Hypothalamus (tissue), 51 donors: ENCODE measurements at places on chromosomes 1 and 21.
A peak's percentile ranks its signal among the peaks of the same experiment; 100 is the strongest.

DNA sequence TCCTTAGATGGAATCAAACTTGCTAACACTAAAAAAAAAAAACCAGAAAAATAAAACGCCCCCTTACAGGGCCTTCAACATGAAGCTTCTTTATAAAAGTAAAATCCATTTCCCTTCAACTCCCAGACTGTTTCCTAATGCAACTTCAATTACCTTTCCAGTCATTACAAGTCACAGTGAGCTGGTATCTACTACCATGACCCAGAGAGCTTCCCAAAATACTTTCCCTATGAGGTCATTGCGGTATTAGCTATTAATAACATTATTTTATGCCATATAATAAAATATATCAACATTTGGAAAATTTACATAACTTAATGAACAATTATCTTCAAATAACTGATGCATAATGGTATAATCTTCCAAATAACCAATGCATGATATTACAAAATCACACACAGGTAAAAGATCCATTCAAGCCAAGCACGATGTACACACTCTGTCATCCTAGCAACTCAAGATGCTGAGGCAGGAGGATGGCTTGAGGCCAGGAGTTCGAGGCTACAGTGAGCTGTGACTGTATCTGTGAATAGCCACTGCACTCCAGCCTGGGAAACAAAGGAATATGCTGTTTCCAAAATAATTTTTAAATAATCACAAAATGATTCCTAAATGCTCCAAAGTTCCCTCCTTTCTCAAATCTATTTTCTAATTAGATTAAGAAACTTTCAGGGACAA lies 24.1 kb downstream of the EIF4G3 start:
- DNase-seq: no peak

DNA sequence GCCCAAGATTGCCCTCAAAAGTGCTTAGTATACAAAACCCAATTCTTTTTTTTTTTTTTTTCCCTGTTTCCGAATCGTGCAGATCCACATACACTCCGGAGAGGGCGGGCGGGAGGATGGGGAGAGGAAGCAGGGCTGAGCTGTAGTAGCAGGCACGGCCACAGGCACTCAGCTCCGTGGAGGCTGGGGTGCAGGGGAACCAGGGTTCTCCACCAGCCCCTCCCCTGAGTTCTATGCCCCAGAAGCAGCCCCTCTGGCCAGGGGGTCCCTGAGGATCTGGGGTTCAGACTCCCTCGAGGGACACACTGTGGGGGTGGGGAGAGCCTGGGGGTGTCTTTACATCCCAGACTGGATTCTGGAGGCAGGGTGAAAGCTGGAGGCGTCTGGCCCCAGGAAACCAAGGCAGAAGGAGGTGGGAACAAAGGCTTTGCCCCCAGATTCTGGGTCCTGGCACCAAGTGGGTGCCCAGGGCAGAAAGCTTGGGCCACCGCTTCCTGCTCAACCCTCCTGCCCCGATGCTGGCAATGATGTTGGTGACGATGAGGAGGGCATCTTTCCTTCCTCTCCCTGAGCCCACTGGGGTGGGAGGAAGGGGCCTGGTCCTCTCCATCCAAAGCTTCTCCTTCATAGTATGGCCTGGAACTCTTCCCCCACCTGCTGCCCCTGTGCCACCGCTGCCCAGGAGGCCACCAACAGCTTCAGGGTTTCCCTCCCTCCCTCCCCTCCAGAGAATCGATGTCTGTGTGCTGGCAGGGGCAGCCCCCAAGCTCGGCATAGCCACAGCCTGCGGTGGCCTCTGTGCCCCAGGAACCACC lies 106.4 kb upstream of the TARDBP start:
- DNase-seq: no peak

DNA sequence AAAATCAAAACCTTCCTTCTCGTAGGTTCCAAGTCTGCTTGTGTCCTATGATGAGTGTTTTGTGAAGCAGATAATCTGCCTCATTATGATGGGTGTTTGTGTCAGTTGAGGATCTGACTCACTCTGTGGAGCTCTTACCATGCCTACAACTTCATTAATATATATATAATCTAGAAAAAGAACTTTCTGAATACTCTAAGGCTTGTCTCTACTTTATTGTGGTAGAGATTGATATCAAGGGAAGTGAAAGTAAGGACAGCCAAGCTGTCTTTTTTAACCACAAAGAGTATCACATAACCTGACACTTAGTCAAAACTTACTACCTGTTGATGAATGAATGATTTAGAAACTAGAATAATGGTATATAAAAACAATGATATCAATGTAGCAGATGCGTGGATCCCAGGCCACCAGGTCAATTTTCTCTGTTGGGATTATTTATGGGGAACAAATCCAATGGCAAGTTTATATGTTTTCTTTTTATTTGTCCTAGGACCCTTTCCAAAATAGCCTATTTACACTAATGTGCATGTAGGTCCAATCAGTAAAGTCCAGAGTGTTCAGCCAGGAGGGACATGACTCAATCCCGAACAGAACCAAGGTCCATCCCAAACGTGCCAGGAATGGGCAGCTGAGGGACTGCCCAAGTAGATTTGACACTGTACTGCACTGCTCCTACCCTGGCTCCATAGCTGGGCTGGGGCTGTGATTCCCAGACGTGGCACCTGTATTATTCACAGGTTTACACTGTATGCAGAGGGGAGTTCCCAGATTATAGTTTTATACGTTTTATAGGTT lies 182.3 kb upstream of the GREM2 start:
- DNase-seq: no peak

DNA sequence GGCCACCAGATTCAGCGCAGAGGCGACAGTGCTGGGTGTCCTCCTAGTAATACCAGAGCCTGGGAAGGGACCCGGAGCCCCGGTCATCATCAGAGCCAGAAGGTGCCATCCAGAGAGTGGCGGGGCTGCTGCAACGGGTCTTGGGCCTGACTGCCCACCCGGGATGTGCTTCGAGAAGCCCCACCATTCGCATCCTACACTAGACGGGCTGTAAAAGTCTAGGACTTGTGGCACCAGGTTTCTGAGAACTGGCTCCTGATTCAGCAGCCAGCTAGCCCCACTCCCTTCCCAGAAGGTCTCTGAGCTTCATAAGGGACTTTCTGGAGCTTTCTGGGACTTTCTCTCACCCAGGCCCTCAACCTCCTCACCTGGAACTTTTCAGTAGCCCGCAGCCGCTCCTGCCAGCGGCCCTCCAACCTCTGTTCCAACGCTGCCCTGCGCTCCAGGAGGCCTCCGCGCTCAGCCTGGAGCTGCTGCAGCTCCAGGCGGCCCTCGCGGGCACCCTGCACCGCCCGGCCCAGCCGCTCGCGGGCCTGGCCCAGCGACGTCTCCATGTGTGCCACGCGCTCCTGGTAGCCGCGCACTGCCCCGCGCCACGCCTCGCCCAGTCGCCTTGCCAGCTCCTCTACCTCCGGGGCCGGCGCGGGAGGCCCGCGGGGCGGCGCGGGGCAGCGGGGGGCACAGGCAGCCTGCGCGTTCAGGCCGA lies 940 bp downstream of the NES start:
- DNase-seq: no peak

GRCh38 chr21:24375201-24375600 lies 1232.1 kb downstream of the MRPL39 start:
- DNase-seq: no peak

- peak; percentile 32 for DNase-seq
Measured at GRCh38 chr21:24045775-24046215, 1561.5 kb downstream of the MRPL39 start.

- DNase-seq: no peak
Measured at GRCh38 chr21:40452548-40452947, 394.4 kb downstream of the DSCAM start.

GRCh38 chr1:234969011-234969441 lies 159.6 kb downstream of the TOMM20 start:
- no peak for DNase-seq

DNA sequence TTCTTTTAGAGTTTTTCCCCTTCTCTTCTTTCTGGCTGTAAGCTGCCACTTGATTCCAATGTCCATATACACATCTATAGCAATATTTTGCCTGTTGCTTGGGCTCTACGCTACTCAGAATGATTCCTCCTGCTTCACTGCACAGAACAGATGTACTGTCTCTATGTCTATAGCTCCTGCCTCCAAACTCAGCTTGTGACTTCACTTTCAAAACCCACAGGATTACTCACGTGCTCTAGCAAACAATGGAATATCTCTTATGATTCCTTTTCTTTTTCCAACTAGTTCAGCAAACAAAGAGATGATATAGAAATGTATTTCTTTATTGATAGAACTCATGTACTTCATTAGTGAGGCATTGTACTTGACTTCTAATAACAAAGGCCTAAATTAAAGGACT lies 80.5 kb upstream of the SOX13 start:
- DNase-seq: no peak

- DNase-seq: no peak
Measured at GRCh38 chr1:20691872-20692271, 25.9 kb downstream of the KIF17 start.

DNA sequence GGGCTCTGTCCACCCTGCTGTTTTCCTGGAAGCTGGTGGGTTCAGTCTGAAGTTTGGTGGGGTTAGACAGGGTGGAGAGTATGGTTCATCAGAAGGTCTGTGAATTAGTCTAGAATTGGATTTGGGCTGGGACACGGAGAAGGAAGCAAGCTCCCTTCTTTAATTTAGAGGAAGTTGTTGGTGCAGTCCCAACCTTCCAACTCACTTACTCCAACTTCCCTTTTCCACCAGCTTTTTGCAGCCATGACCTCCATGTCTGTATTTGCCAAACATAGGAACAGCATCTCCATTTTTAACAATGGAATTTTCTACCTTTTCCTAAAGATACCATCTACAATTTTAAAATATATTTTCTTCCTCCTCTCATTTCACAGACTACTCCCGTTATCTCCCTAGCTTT lies 28.5 kb upstream of the PRELP start:
- DNase-seq: no peak

DNA sequence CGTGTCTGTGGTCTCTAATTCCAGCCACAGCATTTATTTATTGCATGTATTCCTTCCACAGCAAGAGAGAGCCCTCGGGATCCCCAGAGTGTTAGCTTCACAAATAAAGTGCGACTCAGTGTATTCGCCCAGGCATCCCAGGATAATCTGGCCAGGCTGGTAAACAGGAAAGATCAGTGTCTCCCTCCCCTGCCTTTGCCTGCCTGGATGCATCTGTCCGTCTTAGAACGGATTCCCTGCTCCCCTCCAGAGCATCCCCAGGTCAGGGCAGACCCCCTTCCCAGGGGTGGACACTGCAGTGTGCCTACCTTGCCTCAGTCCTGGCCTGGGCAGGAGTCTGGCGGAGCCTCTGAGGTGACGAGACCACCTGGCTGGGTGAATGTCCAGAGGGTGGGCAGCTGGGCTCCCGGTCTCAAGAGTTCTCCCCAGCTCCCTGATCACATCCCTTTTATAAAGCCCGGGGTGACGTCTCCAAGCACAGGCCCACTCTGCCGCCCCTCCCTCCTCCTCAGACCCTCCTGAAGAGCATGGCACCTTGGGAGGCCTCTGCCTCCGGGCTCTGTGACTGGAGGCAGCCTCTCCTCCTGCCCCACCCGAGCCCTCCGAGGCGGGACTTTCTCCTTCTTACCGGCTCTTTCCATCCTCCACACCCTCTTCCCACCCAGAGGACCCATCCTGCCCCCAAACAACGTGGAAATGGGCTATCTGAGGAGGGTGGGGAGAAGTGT lies at the start of gene KISS1:
Gene KISS1 (minus strand): TSS at position 424 of the 728 bp plus-strand sequence. CDS start 3,615 bp downstream, outside the sequence.
- DNase-seq: no peak

DNA sequence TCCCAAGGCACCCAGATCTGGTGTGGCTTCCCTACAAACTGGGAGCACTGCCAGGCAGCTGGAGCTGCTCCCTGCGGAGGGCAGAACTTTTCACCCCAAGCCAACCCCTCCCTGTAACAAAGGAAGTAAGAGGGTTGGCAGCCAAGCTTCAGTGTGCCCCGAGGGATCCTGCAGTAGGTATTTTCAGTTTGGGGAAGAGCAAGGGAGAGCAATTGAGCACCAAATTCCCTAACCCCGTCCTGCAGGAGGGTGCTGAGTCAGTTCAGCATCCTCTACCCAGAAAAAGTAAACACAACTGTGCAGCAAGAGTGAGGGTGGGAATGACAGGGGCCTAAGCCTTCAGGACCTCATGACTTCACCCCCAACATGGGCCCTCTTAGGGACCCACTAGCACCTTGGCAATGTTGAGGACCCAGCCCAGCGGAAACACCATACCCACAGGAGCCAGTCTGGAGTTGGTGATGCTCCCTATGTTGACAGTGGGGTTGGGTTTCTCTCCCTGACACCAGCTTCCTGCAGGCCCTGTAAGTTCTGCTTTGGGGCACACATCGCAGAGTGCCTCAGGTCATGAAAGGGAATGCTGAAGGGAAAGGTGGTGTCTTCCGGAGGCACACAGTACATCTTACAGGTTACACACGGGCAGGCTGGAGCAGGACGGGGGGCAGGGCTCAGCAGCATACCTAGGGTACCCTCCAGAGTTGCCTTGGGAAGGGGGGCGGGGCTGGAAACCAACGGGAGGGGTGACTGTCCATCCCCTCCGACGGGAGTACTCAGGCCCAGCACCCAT lies 14.8 kb downstream of the SH3BP5L start:
- DNase-seq: no peak

DNA sequence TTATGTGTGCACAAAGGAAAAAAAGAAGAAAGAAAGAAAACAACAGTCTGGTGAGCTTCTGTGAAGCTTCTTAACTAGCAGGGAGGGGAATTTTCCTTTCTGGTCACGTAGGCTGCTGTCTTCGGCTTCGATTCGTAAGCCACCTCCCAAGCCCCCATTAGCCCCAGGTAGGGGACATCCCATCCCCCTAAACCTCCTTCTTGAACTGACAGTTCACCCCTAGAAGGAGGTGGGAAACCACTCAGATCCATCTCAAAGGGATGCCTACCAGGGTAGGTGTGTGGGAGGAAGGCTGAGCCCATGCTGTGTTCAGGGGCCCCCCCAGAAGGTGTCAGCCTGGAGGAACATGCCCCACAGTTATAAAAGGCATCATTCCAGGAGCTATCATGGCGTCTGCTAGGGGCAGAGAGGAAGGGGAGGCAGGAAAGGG lies 25.8 kb downstream of the CD247 start:
- DNase-seq: no peak

DNA sequence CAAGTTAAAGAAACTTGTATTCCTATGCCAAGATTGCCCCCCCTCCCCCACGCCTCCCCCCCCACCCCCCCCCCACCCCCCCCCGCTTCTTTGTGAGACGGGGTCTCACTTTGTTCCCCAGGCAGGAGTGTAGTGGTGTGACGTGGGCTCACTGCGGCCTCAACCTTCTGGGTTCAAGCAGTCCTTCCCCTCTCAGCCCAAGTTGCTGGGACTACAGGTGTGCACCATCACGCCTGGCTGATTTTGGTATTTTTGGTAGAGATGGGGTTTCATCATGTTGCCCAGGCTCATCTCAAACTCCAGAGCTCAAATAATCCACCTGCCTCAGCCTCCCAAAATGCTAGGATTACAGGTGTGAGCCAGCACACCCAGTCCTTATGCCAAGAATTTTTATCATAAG lies 136.6 kb downstream of the POU2F1 start:
- DNase-seq: no peak

GRCh38 chr1:213003256-213003655 lies 12.4 kb downstream of the ANGEL2 start:
- no peak for DNase-seq
